Right cardiac atrium (tissue), 5 donors: ENCODE measurements at places on chromosomes 3 and 15. TPM values are rescaled to one million over a fixed set of nuclear protein-coding genes. Genes with fewer than 3 reads are reported as not detected.

Gene CCR9
- polyA plus RNA-seq = not detected

- no peak for DNase-seq
Measured at GRCh38 chr3:77254967-77255831, 215.3 kb downstream of the ROBO2 start.

GRCh38 chr3:65729555-65729954 is 309.2 kb downstream of the MAGI1 start:
- DNase-seq = no peak

DNA sequence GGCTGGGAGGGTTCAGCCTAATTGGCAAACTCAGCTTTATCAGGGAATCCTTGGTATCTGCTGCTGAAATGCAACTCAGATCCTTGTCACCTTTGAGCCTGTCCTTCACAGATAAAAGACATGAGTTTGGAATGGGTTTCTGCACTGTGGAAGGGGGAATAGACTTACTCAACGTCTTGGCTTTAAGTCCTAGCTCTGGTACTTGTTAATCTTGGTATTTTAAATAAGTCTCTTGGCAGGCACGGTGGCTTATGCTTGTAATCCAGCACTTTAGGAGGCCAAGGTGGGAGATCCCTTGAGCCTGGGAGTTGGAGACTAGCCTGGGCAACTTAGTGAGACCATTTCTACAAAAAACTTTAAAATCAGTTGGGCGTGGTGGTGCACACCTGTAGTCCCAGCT is 55.1 kb upstream of the ATOSA start:
- peak; percentile 37 for DNase-seq

GRCh38 chr15:61155741-61156700 is 73.1 kb downstream of the RORA start:
- DNase-seq = peak; percentile 71

DNA sequence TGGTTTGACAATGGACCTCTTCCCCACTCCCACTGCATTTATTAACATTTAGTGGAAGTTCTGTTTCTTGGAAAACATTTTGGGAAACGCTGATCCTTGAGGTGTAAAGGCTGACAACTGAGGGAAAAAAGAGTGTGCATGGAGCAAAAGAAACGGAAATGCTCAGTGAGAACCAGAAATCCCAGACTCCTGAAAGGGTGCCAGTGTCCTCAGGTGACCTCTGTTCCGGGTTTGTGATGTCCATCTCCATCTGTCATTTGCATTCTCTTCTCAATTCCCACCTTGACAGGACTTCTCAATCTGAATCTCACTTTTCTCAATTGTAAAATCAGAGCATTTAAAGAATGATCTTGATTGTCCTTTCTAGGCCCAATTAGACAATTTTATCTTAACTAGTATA is 71.1 kb upstream of the FAM3D start:
- no peak for DNase-seq

DNA sequence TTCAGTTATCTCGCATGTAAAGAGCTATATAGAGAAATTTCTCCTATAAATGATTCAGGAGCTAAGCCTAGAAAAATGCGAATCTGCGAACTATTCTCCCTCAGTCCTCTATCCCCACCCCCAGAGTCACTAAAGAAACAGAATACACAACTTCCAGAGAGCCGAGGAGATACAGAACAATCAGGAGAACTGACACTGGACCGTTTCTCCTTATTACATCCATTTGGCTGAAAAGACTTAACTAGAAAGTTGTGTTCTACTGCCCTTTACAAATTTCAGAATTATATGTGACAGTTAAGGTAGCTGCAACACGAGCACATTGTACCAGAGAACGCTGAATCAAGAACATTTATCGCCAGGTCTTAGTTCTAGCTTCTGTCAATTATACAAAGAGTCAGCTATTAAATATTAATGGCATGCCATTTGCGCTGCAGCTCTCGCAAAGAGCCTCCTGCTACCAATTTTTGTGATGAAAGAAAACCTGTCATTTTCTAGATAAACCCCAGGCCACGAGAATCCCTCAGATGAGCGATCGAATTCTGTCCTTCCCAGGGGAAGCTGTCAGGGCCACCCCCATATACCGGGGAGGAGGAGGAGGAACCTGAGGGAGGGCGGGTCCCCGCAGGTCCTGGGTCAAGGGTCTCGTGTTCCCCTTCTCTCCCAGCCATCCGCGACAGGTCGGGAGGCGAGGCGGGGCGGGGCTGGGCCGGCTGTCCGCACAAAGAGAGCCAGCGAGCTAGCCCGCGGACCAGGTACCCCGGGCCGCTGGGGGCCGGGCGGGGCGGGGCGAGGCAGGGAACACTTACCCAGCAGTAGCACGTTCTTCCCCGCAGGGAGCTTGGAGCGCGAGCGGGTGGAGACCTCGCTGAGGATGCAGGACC is 878 bp downstream of the DYNC1LI1 start:
- peak; percentile 85 for DNase-seq

Gene KCTD6
- 9.7 TPM for polyA plus RNA-seq

DNA sequence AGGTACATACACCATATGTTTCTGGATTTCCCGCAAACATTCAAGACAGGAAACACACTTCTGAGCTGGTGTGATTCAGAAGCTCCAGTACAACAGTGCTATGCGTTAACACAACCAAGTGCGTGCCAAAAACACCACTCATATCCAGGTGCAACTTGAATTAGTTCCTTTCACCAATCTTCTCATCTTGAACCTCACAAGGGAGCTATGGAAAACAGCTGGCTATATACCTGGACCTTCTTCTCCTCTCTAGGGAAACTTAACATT is 31.3 kb downstream of the SUSD5 start:
- DNase-seq = no peak

- no peak for DNase-seq
Measured at GRCh38 chr3:73697020-73697419, 72.3 kb upstream of the PDZRN3 start.

DNA sequence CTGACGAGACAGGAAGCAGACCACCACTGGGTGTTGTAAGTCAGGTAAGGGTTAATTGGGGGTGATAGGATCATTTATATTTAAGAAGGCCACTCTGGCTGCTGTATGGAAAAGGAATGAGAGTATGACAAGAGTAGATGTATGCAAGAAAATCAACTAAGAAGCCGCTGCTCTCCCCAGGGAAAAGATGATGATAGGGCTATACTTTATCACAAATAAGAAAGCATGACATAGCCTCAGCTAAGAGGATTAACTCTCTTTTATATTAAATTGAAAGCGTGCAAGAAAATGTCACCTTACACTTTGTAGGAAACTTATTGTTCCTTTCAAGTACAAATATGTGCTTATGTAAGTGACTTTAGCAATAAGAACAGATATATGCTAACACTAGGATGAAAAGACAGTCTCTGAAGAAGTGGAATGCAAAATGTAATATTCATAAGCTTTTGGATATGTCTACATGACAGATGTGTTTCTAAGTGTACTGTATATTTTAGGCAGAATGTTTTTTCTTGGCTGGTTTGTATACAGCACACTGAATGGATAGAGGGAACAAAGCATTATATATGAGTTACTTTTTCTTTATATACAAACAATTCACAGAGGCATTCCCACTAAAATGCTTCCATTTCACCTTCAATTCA is 8.7 kb upstream of the NDUFB4 start:
- no peak for DNase-seq

GRCh38 chr15:70246623-70247220 is 149.0 kb upstream of the TLE3 start:
- DNase-seq = no peak

GRCh38 chr15:38085931-38086568 is 151.6 kb downstream of the TMCO5A start:
- DNase-seq = no peak

- no peak for DNase-seq
Measured at GRCh38 chr15:52181938-52182780, 9.0 kb downstream of the GNB5 start.

GRCh38 chr15:73914145-73914544 is 12.1 kb upstream of the LOXL1 start:
- no peak for DNase-seq

Gene MRPS25
- 125 TPM for polyA plus RNA-seq

- no peak for DNase-seq
Measured at GRCh38 chr3:141289228-141289772, 57.7 kb downstream of the PXYLP1 start.

Gene PAK6
- 13.0 TPM for polyA plus RNA-seq

- no peak for DNase-seq
Measured at GRCh38 chr3:13009946-13010315, 63.3 kb downstream of the IQSEC1 start.

DNA sequence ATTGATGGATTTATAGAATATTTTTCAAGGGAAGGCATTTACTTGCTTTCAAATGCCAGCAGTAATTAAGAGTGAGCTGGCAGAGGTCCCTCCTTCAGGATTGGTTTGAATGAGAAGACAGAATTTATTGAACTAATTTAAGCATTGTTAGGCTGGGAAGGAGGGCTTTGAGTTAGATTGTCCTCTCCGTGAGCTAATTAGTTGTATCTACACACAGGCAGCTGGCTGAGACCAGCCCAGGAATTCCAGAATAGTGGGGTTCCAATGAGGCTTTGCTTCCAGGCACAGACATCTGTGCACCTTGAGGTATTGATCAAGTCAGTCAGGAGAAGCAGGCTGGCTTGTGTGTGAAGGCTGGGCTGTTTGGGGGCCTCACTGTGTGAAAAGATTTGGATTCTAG is 124.0 kb upstream of the WNT5A start:
- DNase-seq = no peak

Gene POLQ
- 0.16 TPM for polyA plus RNA-seq

Gene MAN2C1
- polyA plus RNA-seq = 131 TPM

DNA sequence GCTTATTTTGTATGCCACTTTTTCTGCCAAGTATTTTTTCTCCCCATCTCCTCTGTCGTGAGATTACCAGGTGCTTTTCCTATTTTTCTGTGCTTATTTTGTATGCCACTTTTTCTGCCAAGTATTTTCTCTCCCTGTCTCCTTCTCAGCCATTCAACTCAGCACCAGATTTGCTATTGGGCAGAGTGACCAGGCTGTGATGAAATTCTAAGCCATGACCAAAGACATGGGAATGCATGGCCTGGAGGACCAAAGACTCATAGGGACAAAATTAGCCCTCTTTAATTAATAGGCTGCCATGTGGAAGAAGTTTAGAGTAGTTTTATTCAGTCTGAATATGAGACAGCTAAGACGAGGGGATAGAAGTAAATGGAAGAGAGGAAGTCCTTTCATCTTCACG is 257.4 kb downstream of the SQOR start:
- DNase-seq = no peak

- no peak for DNase-seq
Measured at GRCh38 chr3:112871735-112872134, 25.1 kb upstream of the CD200R1L start.

DNA sequence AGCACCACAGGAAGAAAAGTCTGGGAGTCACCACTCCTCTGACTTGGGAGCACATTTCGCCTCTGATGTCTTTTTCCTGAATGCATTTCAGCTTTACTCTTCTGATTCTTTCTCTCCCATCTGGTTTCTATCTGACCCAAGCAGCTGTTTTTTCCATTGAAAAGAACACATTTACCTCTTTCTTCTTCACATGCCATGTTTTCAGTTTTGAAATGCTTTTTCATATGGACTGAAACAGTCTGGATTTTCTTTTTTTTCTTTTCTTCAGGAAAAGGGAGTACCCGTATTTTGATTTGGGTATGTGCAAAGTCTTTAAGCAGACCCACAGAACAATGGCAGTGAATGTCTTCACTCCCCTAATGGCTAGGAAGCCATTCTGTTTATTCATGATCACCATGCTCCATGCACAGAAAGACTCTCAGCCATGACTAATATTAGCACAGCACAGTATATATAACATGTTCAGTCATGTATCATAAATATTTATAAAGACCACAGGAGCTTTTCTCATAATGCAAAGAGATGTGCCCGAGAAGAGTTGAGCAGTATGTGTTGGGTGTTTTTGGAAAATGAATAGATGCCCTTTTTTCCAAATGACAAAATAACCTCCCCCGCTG is 82.7 kb upstream of the LRIG1 start:
- DNase-seq = no peak

- DNase-seq = peak; percentile 71
Measured at GRCh38 chr3:17140670-17141505, 256.1 kb downstream of the PLCL2 start.

Gene ZBBX
- not detected for polyA plus RNA-seq

DNA sequence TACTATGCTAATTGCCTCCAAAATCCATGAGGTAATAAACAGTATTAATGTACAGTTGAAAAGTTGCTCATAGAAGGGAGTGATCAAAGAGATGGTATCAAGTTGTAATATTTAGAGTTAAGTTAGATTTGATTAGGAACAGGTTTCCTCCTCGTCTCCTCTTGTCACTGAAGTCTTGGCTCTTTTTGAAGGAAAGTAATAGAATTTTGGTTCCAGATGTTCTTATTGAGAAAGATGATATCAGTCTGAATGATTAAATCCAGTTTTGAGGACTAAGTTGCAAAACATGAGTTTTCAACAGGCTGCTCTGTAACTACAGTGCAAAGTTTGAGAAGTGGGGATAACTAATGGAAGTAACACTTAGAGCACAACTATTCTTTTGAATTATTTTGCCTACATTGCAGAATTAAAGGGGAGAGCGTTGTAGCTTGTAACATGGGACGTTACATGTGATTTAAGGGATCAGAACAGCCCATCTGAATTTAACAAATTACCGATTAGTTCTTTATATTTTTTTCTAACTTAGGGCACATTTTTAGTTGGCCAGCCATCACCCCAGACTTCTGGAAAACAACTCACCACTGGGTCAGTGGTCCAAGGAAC is 48.3 kb downstream of the MAP6D1 start:
- DNase-seq = no peak

DNA sequence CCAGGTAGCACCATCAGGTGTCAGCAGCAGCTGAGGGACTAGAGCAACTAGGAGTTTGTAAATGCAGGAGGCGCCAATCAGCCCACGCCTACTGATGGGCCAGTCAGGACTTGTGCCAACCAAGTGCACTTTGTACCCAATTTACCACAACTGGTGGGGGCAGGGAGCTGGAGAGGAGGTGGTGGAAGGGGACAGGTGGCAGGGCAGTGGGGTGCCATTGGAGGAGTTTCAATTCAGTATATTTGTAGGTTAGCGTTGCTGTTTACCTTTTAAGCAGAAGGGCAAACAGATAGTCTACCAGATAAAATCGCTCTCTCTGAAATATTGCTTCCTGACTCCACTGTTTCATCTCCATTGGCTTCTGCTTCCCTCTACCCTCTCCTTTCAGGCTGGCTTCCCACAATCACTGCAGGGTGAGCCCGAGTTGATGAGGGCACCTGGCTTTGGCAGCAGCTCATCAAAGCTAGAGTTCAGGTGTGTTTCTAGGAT is 75.7 kb downstream of the TRIM69 start:
- DNase-seq = peak; percentile 56

GRCh38 chr15:80778964-80779657 is at the start of gene CEMIP:
TSS of gene CEMIP (plus strand) at chr15:80779370. CDS start at chr15:80873880, 94,510 bp downstream.
- DNase-seq = peak; percentile 90

- no peak for DNase-seq
Measured at GRCh38 chr3:9279966-9280365, 30.5 kb upstream of the SRGAP3 start.

DNA sequence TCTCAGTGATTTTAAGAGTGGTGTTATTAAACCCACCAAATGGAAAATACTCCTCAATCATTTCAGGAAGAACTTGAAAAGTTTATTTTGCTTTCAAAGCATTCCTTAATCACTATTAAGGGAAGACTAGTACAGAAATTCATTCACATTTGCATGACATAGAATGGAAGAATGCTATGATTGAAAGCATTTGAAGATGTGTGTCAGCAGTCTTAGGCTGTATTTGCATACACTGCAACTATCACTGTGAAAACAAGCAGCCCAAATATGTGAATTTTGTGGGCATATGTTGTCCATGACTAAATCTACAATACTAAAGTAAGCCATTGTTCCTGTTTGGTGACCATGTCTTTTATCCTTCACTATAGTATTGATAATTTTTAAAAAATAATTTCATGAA is 95.8 kb downstream of the CNTN3 start:
- no peak for DNase-seq

Gene ISLR
- 29.5 TPM for polyA plus RNA-seq

- DNase-seq = no peak
Measured at GRCh38 chr3:13452490-13453335, 27.4 kb upstream of the HDAC11 start.

Gene VIPR1
- 10.2 TPM for polyA plus RNA-seq
